ENCODE measurements at places on chromosomes 4 and X.
A peak's percentile ranks its signal among the peaks of the same experiment; 100 is the strongest.

GRCh38 chr4:183596067-183596757 is 62.8 kb downstream of the RWDD4 start:
- DNase-seq: no peak

DNA sequence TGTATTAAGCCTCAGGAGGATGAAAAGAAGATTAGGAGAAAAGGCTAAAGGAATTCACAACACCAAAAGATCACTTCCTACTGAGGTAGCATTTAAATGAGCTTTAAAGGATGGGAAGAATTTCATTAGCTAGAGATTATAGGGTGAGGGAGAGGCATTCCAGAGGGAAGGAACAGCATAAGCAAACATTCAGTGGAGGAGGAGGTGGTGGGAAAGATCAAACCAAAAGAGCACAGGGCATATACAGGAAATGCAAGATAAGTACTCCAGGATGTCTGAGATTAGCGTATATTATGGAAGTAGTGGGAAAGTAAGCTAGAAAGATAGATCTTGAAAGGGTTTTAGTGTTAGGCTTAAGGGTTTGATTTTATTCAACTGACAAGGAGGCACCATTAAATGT is 84.8 kb downstream of the COL4A6 start:
- no peak for DNase-seq

GRCh38 chrX:52261125-52261462 is 76.4 kb downstream of the MAGED4 start:
- no peak for DNase-seq

DNA sequence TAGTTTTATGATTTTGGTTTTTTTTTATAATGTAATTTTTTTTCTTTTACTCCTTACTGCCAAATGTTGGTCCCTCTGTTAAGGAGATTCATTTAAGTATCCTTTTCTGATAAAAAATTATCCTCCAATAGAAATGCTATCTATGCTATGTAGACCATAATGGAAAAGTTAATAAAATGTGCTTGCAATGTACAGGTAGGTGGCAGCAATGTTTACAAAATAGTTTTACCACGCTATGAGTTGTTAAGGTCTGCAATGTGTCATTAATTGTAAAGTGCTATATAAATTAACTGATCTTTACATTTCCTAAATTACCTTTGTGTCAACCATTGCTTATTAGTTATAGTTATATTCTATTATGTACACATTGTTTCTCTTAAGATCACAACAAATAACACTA is 3.8 kb upstream of the CENPC start:
- peak; percentile 55 for DNase-seq

DNA sequence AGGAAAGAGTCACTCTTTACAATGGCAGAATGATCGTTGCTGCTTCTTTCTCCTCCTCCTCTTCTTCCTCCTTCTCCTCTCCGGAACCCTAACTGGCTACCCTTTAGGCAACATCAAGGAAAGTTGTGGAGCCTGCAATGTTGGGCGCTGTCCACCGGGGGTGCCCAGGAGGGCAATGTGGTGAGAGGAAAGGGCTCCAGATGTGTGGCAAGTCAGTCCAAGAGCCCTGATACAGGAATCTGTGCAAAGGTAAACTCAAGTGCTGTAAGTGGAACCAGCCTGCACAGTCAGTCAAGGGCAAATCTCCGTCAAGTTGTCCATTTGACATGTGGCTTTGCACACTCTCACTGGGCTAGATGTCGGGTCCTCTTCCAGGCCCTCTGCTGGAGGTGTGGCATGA is 2.8 kb downstream of the RTL5 start:
- peak; percentile 34 for DNase-seq

GRCh38 chr4:71445811-71446210 is 107.0 kb downstream of the SLC4A4 start:
- DNase-seq: no peak

DNA sequence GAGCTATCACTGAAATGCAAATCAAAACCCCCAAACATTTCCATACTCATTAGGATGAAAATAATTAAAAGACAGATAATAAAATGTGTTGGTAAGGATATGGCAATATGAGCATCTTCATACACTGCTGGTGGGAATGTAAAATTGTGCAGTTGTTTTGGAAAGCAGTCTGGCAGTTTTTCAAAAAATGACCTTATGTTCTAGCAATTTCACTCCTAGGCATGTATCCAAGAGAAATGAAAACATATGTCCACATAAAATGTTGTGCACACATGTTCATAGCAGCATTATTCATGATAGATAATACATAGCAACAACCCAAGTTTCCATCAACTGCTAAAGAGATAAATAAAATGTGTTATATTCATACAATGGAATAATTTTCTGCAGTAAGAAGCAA is 14.8 kb upstream of the GPRASP2 start:
- DNase-seq: no peak

GRCh38 chr4:159212675-159213293 is 109.9 kb downstream of the RAPGEF2 start:
- DNase-seq: no peak

- DNase-seq: no peak
Observed at GRCh38 chrX:114800719-114801118, 216.7 kb downstream of the IL13RA2 start.

GRCh38 chrX:20352935-20353336 is 86.2 kb upstream of the RPS6KA3 start:
- no peak for DNase-seq

- no peak for DNase-seq
Observed at GRCh38 chr4:184395451-184395917, 78.9 kb downstream of the IRF2 start.

GRCh38 chr4:114343015-114343414 is 255.6 kb upstream of the UGT8 start:
- DNase-seq: no peak

DNA sequence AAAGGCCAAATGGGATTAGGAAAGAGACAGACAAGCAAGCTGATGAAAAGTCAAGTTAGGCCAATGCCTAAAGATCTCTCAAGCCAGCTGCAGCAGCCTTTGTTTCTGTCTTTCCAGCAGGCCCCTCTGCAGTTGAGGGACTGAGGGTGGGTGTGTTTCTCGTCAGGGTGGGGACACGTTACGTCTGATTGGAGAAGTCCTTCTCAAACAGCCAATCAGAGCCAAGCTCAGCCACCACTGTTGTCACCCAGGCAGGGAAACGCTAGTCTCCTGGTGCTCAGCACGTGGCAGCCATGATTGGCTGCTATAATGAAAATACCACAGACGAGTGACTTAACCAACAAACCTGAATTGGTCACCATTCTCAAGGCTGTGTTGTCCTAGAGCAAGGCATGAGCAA is 177.1 kb upstream of the LCORL start:
- no peak for DNase-seq

All from erythroblast (primary cell).